Placental pericyte (primary cell): ENCODE measurements at places on chromosomes 11 and 22. TPM values are rescaled to one million over a fixed set of nuclear protein-coding genes. Genes with fewer than 3 reads are reported as not detected.

Gene LARGE1
- total RNA-seq = 2.4 and 10.6 TPM in 2 replicates

Gene KCNA4
- total RNA-seq = not detected in 2 replicates

Gene TNNI2
- total RNA-seq = not detected in 2 replicates

Gene VWCE
- 1.1 TPM in 2 replicates for total RNA-seq

Gene CARD10
- total RNA-seq = 2.8 and 3.9 TPM in 2 replicates

Gene ANGPTL5
- not detected in 2 replicates for total RNA-seq

Gene ACR
- total RNA-seq = not detected in 2 replicates

Gene GNG3
- total RNA-seq = not detected in 2 replicates

Gene OR52I2
- total RNA-seq = not detected in 2 replicates

Gene LUZP2
- total RNA-seq = not detected in 2 replicates

Gene TPP1
- 78.6 and 243 TPM in 2 replicates for total RNA-seq

Gene APOBEC3C
- total RNA-seq = 11.6 and 15.9 TPM in 2 replicates

Gene TUB
- 0.57 and 0.88 TPM in 2 replicates for total RNA-seq

Gene GGTLC3
- total RNA-seq = not detected in 2 replicates

Gene PIH1D2
- 1.0 and 1.5 TPM in 2 replicates for total RNA-seq

Gene NRGN
- 2.3 TPM in 1 of 2 replicates, not detected in the other for total RNA-seq

Gene MMP8
- 0.14 TPM in 1 of 2 replicates, not detected in the other for total RNA-seq

Gene SORL1
- 1.6 and 20.8 TPM in 2 replicates for total RNA-seq

Gene KRTAP5-8
- not detected in 2 replicates for total RNA-seq

Gene PARVG
- not detected in 2 replicates for total RNA-seq

Gene HTATIP2
- 38.4 and 56.2 TPM in 2 replicates for total RNA-seq

Gene OPCML
- 0.14 TPM in 1 of 2 replicates, not detected in the other for total RNA-seq

Gene NUCB2
- 59.0 and 294 TPM in 2 replicates for total RNA-seq

Gene SERPING1
- total RNA-seq = 1.6 and 16.4 TPM in 2 replicates

Gene CBY1
- 9.0 and 14.0 TPM in 2 replicates for total RNA-seq

Gene NAA40
- 16.2 and 17.8 TPM in 2 replicates for total RNA-seq
